ENCODE measurements at places on chromosomes 12 and 14.
A peak's percentile ranks its signal among the peaks of the same experiment; 100 is the strongest.

DNA sequence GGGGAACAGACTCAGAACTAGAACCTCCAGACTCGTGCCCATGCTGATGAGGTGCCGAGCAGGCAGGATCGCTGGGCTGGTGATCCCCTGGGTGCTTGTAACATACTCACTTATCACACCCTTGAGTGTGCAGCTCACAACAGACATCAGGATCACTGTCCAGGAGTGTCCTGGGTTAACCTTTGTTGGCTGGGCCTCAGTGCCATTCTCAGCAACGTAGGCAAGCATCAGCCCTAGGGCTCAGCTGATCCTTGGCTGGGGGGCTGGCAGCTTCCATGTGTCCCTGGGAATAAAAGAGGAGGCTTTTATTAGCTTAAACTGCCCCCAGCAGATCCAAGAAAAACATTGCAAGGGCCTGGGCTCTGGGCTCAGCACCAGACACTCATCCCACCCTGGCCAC, 1.6 kb downstream of the TMEM229B start:
- no peak for DNase-seq

- no peak for DNase-seq
Observed at GRCh38 chr12:93050026-93050747, 121.1 kb upstream of the EEA1 start.

- no peak for DNase-seq
Observed at GRCh38 chr12:85280165-85280983, at the start of gene ALX1. TSS of gene ALX1 (plus strand) at chr12:85280220. CDS start at chr12:85280262, 42 bp downstream.

- no peak for DNase-seq
Observed at GRCh38 chr14:60618241-60618640, 31.0 kb downstream of the SIX1 start.

GRCh38 chr12:89468648-89469326, 55.8 kb downstream of the GALNT4 start:
- DNase-seq, result peak; percentile 56

DNA sequence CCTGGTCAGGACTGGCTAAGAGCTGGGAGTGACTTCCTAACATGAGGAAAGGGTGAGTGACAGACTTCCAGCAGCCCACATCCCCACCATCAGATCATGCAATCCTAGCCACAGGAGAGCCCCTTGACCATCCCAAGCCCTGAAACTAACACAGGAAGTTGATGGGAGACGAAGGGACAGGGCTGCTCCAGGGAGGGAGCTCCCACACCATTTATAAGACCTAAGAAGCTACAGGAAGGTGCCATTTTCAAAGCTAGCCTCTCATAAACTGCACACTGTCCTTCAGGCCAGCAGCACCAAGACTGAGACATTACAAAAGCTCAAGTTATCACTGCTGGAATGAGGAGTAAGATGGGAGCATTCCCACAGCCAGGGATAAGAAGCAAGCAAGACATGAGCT, 19.4 kb downstream of the SLC25A21 start:
- no peak for DNase-seq

DNA sequence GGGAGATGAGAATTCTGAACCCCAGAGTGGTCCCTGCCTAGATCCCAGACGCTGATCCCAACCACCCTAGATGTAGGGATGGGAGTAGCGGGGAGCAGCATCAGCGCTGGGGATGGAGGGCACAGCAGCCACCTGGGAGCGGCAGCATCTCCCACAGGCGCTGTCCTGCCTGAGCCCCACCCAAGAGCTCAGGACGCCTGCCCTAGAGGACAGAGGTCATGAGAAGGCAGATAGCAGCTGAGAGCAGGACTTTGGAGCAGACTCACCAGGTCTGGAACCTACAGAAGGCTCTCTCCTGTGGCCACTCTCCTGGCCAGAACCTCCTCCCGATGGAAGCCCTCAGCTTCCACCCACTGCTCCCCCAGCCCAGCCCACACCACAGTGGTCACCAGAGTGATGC, 7.2 kb downstream of the CCDC85C start:
- no peak for DNase-seq

Data from GM12865 (cell line).